ENCODE measurements at places on chromosomes 6 and 20. TPM values are rescaled to one million over a fixed set of nuclear protein-coding genes. Genes with fewer than 3 reads are reported as not detected.

- no peak for DNase-seq
Measured at GRCh38 chr6:16819752-16820151, 58.5 kb upstream of the ATXN1 start.

- DNase-seq = no peak
Measured at GRCh38 chr20:61312925-61313324, 60.9 kb downstream of the CDH4 start.

DNA sequence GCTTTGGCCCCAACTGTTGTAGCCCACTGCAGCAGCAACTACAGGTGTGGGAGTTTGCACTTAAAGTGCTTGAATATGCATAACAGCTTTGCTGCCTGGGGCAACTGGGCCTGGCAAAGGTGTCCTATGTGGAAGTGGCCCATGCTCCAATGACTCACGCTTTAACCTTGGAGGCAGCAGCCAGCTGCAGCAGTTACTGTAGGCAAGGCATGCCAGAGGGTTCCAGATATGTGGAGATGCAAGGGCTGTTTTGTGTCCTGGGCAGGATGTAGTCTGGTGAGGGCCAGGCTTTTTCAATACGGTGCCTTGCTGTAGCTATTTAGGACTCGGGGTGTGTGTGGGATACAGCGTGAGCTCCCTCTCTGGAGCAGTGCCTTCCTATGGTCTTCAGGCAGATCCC is 150.3 kb downstream of the NKAIN2 start:
- no peak for DNase-seq

DNA sequence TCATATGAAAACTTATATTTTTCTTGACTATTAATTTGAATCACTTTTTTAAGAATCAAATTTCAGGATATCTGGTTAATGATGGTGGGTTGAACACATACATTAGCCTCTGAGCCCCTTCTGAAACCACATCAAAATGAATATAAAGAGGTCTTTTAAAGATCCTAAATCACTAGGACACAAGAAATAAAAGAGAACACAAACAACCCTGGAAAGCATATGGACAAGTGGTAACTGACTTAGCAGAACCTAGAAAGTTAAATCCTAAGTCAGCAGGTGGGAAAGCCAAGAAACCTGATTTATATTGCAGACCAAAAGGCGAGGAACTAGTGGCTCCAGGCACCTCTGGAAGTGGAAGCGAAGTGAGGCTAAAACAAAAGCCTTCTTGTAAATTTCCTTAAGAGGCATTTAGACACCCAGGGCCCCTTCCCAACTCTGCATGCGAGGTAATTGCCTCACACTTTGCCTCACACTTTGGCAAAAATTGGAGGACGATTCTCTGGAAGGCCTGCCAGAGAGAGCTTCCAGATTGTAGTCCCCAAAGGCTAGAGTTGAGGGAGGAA is 293.9 kb downstream of the KHDC1L start:
- no peak for DNase-seq

GRCh38 chr6:37495244-37495934 is 4.3 kb downstream of the CCDC167 start:
- DNase-seq = no peak

DNA sequence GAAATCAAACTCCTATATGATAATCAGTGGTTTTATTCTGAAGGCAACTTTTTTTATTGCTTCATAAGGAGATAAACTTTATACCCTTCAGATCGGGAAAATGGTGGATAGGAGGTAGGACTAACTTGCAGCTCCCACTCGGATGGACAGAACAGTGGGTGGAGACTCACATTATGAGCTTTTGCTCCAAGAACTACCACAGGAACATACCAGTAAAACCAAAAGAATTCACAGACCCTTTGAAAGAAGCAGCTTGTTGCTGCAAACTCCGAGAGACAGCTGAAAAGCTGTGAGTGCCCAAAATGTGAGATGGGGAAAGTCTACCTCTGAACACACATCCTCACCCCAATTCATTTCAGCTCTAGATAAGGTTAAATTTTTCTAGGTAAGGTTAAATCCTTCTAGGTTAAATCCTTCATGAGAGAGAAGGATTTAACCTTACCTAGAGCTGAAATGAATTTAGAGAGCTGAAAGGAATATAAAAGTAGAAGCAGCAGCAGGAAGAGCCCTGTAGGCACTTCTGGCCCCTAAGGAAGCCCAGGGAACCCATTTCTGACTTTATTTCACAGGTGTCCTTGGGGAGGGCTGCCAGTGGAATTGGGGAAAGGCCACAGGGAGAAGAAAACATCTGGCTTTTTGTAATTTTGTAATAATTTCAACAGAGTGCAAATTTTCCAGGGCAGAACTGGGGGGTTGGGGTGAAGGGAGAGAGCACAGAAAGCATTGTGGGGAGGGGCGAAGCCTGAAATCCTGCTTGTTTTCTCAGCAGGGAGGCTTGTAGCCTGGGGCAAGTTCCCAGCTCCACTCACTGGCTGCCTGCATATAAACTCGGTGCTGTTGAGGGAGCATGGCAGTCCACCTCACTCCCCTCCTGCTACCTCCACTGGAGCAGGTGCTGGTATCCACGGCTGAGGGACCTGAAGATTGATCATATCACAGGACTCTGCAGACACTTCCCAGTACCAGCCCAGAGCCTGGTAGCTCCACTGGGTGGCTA is 65.9 kb upstream of the HCRTR2 start:
- DNase-seq = no peak

- DNase-seq = no peak
Measured at GRCh38 chr20:60144404-60144803, 186.2 kb downstream of the CDH26 start.

- no peak for DNase-seq
Measured at GRCh38 chr6:155495011-155495768, 39.6 kb upstream of the NOX3 start.

DNA sequence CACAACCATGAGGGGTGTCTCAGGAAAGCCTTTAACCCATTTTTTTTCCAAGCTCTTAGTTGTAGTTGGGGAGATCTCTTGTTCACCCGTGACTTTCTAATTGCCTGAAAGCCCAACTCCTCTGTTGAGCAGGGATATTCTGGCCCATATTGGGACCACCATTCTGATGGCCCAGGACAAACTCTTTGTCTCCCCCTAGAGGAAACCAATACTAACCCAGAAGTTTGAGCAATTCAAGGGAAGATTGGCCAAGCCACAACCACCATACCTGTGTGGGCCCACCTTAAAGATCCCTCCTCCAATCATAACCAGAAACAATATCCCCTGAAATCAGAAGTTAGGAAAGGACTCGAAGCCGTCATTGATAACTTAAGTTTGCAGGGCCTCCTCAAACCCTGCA is 132.6 kb downstream of the THBS2 start:
- no peak for DNase-seq

DNA sequence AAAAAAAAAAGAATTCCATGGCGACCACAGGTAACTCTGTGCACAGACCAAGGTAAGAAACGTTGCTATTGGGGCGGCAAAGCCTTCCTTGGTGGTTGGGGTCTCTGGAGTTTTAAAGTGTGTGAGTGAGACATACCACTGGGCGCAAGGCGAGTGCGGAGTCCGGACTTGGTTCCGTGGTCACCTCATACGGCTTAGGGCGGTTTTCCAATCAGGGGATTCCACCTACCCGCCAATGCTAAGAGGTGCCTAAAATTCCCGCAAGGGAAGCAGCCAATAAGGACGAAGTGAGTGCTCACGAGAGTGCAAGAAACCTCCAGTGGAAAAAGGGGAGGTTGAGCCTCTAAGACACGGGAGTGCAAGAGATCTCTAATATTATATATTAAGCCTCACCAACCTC is 68.6 kb upstream of the PRSS16 start:
- no peak for DNase-seq

- DNase-seq = peak; percentile 50
Measured at GRCh38 chr6:106927531-106928398, 46.8 kb downstream of the CD24 start.

DNA sequence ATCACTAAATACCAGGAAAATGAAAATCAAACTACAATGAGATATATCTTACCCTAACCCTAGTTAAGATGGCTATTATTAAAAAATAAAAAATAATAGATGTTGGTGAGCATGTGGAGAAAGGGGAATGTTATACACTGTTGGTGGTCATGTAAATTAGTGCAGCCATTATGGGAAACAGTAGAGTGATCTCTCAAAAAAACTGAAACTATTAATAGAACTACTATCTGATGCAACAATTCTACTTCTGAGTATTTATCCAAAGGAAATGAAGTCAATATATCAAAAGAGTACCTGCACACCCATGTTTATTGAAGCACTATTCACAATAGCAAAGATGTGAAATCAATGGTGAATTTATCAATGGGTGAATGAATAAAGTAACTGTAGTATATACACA is 48.6 kb downstream of the HLA-A start:
- DNase-seq = no peak

DNA sequence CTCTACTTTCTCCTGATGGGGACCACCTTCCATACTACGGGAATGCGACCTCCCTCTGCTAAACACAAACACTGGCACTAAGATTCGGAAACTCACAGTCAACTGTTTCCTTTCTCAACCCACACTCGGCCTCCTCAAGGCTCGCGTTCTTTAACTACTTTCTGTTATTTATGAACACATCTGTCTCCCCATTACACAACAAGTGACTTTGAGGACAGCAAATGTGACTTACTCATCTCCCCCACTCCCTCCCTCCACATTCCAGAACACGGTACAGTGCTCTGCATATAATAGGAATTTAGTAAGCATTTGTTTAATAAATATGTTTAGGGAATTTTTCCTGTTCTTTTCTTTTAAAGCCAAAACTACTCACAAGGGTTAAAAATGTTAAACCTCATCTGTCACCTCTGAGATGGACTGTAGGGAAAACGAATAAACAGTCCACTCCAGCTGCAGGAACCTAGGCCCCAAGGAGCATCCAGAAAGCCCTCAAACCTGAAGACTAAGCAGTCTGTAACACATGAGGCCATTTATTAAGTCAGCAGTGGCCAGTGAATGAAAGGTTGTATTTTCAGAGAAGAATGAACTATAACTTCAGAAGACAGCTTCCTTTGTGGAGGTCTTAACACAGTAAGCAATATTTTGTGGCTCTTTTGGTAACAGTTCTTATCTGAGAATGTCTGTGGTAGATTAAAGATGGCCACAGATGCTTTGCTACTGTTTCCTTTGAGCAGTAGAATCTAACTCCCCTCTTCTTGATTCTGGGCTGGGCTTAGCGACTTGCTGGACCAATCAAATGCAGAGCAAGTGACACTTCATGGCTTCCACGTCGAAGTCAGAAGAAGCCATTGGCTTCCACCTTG is 209.6 kb upstream of the DTNBP1 start:
- DNase-seq = no peak

- no peak for DNase-seq
Measured at GRCh38 chr6:107555449-107555848, 65.5 kb downstream of the SOBP start.

- no peak for DNase-seq
Measured at GRCh38 chr20:35891375-35891774, 62.9 kb downstream of the SCAND1 start.

GRCh38 chr20:53872081-53872541 is 198.3 kb downstream of the BCAS1 start:
- no peak for DNase-seq

DNA sequence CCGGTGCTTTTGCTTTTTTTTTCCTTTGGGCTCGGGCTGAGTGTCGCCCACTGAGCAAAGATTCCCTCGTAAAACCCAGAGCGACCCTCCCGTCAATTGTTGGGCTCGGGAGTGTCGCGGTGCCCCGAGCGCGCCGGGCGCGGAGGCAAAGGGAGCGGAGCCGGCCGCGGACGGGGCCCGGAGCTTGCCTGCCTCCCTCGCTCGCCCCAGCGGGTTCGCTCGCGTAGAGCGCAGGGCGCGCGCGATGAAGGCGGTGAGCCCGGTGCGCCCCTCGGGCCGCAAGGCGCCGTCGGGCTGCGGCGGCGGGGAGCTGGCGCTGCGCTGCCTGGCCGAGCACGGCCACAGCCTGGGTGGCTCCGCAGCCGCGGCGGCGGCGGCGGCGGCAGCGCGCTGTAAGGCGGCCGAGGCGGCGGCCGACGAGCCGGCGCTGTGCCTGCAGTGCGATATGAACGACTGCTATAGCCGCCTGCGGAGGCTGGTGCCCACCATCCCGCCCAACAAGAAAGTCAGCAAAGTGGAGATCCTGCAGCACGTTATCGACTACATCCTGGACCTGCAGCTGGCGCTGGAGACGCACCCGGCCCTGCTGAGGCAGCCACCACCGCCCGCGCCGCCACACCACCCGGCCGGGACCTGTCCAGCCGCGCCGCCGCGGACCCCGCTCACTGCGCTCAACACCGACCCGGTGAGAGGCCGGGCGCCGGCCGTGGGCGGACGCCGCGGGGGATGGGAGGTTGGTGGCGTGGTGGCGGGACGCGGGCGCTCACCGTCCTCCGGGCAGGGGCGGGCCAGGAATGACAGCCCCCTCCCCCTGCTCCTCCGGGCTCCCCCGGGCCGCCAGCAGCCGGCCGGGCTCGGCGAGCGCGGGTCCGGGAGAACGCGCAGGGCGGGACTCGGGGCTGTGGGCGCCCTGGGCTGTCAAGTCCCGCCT is 606 bp downstream of the ID4 start:
- no peak for DNase-seq

DNA sequence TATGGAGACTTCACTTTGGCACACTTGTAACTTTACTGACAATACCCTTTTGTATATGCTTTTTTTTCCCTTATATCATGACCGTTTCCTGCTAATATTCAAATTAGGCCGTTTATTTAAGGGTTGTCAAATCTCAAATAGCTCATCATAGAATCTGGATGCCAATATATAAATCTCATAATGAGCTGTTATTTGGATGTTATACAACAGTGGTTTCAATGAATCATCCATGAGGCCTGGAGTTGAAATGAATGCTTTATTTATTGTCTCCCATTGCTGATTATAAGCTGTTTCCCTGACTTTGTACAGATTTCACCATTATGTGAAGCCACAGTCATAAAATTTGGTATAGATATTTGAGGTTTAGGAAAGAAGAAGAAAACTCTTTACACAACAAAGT is 256.1 kb downstream of the PLCB1 start:
- no peak for DNase-seq

Gene LY6G6D
- polyA plus RNA-seq = not detected

Gene TFAP2A
- 30.2 TPM for polyA plus RNA-seq

Gene HCRTR2
- 1.4 TPM for polyA plus RNA-seq

Gene ROS1
- polyA plus RNA-seq = 0.23 TPM

Gene PHACTR3
- polyA plus RNA-seq = 13.6 TPM

Gene PAQR8
- 33.8 TPM for polyA plus RNA-seq

Gene OR2W1
- not detected for polyA plus RNA-seq

Gene COMMD7
- 46.3 TPM for polyA plus RNA-seq

Gene FAM83C
- polyA plus RNA-seq = not detected

Gene CASS4
- polyA plus RNA-seq = 2.8 TPM

Gene SEMG1
- not detected for polyA plus RNA-seq

Gene RNF217
- 15.2 TPM for polyA plus RNA-seq

Gene NNAT
- polyA plus RNA-seq = 97.6 TPM

Gene DACT2
- polyA plus RNA-seq = 23.6 TPM

Data from left renal pelvis (tissue), 4 donors.